AG04450 (cell line): ENCODE measurements at places on chromosomes 11 and 22. TPM values are rescaled to one million over a fixed set of nuclear protein-coding genes. Genes with fewer than 3 reads are reported as not detected.

DNA sequence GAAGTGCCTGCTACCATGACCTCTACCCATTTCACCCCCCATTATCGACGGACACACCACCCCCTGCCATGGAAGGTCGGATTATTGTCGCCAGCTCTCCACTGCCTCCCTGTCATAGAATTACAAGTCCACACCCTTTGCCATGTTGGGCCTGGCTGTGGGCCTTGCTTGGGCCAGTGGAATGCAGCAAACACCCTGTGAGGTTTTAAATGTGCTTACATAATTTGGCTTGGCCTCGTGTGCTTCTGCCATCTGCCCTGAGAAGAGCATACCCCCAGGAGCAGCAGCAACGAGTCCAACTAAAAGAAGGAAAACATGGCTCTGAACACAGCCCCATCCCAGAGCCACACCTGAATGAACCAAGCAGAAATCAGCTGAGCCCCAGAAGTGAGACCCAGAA is 94.1 kb upstream of the PRDM11 start:
- no peak for DNase-seq

- DNase-seq, result no peak
Observed at GRCh38 chr11:116302756-116303155, 470.0 kb downstream of the BUD13 start.

- DNase-seq, result no peak
Observed at GRCh38 chr11:61999141-61999975, 31.9 kb upstream of the FTH1 start.

The NPAS4 gene
- 0.12 and 0.14 TPM in 2 replicates for polyA plus RNA-seq
